ENCODE measurements at places on chromosomes 2 and 18.

DNA sequence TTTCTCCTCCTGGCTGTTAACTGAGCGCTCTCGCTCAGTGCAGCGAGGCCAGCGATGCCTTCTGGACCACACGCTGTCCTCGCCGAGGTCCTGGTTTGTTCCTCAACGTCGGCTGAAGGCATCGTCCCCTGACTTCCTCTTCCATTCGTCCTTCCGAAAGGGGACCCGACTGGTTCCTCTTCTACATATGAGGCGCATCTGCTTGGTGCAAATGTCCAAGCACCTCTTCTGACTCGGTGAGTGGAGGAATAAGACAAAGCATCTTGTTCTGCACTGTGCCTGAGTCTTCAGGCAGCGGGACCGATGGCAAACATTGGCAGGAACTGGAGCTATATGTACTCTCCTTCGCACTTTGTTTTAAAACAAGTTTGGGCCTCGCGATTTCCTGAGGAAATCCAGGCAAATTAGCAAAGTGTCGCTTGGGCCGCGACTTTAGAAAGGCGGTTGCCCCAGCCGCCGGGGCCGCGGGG is 621 bp upstream of the KCNS3 start:
- no peak for DNase-seq

DNA sequence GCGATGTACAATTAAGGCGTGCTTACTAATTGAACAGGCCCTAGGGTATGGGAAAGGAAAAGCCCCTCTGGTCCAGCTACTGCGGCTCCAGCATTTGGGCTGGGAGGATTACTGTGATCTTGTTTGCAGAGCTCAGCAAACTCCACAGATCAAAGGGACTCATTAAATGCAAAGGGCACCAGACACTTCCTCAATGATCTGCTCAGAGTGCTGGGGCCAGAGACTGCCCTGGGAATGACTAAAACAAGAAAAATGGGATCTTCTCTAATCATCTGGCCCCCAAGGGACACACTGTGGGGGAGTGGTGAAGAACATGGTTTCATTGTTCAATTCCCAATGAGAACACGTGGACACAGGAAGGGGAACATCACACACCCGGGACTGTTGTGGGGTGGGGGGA is 85.0 kb downstream of the MARCHF4 start:
- no peak for DNase-seq

DNA sequence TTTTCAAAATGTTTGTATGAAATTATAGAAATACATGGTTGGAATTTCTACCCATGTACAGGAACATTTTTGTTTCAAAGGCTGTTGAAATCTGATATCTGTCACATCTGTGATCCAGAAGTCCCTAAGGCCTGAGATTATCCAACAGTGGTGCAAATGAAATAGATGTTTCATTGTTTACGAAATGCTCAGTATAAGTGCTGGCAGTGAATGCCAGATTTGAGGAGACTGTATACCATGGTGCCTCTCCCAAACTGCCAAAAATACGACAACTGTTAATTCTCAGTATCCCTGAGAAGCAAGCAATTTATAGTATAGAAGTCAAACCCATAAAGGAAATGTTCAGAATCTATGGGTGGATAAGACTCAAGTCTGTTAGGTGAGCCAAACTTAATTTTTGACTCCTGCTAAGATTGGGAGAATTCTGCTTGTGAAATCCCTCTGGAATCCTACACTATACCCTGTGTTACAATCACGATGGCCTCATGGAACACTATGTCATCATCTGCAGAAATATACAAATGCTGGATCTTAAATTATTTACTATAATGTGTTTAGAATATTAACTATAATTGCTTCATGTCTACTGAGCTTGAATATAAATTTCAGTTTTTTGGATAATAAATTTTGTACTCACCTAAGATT is 71.2 kb upstream of the DOCK10 start:
- DNase-seq, result no peak

- no peak for DNase-seq
These were observed 174.0 kb upstream of the PIEZO2 start for GRCh38 chr18:11323359-11323819.

- DNase-seq, result no peak
These were observed 31.7 kb upstream of the SERTAD2 start for GRCh38 chr2:64685430-64685829.

DNA sequence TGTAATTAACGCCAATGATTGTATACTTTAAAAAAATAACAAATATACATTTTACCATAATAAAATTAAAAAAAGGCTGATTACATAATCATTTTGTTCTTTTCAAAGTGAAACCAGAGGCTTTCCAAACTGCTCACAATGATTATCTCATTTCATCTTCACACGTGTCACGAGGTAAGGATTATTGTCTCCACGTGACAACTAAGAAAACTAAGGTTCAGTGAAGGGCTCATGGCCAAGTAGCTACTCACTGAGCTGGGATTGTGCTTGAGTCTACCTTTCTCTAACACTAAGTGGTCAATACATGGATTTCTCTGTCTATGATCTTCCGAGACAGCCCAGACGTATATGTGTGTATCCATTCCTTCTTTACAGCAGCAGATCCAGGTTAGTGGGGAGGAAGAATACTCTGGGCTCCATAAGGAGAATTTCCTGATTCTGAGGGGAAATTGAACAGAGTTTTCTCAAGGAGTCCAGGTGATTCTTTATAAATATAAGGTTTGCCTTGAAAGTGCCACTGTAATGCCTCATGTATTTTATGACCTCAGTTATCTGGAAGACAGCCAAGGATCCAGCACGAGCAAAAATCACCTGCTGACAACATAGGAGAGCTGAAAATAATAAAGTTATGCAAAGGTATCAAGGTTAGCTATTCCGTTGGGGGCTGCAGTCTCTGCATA is 25.6 kb upstream of the ACSL3 start:
- no peak for DNase-seq

- no peak for DNase-seq
These were observed 148.0 kb upstream of the CYRIA start for GRCh38 chr2:16813593-16813992.

- no peak for DNase-seq
These were observed 33.6 kb downstream of the GTF2A1L start for GRCh38 chr2:48651158-48651790.

GRCh38 chr2:54957321-54957999 is 92.8 kb downstream of the RTN4 start:
- DNase-seq, result no peak

- DNase-seq, result no peak
These were observed 169.6 kb downstream of the KCNS3 start for GRCh38 chr2:18047896-18048657.

- DNase-seq, result no peak
These were observed 166.2 kb downstream of the PHLPP1 start for GRCh38 chr18:62881509-62882016.

DNA sequence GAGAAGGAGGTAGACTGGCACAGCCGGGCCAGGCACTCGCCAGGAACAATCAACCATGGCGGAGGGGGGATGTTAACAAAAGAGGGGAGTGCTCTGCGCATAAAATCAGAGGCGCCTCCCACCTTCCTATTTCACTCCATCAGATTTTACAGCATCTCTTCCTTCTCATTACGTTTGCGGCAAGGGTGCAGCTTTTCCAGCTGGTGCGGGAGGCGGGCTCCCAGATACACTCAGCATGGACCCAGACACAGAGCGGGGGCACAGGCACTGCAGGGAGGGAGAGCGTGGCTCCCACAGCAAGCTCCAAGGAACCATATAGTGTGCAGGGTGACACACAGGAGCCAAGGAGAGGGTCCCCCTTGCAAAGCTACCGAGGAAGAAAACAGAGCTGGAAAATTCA is 176.3 kb downstream of the EIPR1 start:
- DNase-seq, result no peak

DNA sequence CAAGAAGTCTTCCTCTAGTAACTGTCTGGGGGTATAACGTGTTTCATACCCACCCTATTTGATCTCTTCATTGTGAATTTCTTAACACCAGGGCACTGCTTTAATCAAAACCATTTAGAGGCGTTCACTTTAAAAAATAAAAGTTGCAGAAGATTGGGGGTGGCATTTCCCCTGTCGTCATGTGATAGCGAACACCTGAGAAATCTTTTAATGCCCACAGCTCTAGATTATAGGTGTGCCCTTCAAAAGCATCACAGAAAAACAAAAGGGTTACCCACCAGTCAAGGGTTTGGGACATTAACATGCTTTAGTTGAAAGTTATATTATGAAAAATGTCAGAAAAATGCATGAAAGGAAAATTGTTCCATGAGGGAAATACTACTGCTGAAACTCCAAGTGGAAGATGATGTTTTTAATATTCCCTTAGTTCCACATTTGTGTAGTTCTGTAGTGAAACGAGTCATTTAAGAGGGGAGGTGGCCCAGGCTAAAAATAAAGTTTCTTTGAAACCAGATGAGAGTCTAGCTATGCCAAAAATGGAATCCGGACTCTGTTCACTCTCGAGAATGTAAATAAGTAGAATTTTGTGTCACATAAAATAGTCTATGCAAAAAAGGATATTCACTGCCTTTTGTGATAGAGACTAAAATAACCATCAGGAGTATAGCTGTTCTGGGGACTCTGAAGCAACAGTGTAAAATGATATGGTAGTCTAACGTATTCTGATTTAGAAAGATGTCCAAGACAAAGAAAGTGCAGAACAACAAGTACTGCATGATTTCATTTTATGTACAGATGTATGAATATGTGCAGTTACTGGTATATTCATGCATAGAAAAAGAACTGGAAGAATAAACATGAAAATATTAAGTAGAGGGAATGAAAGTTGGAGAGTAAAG is 95.3 kb downstream of the TMEM247 start:
- no peak for DNase-seq

- DNase-seq, result no peak
These were observed 3.2 kb downstream of the TMEM182 start for GRCh38 chr2:102765061-102765460.

- no peak for DNase-seq
These were observed 12.6 kb downstream of the FTCDNL1 start for GRCh38 chr2:199838399-199838798.

DNA sequence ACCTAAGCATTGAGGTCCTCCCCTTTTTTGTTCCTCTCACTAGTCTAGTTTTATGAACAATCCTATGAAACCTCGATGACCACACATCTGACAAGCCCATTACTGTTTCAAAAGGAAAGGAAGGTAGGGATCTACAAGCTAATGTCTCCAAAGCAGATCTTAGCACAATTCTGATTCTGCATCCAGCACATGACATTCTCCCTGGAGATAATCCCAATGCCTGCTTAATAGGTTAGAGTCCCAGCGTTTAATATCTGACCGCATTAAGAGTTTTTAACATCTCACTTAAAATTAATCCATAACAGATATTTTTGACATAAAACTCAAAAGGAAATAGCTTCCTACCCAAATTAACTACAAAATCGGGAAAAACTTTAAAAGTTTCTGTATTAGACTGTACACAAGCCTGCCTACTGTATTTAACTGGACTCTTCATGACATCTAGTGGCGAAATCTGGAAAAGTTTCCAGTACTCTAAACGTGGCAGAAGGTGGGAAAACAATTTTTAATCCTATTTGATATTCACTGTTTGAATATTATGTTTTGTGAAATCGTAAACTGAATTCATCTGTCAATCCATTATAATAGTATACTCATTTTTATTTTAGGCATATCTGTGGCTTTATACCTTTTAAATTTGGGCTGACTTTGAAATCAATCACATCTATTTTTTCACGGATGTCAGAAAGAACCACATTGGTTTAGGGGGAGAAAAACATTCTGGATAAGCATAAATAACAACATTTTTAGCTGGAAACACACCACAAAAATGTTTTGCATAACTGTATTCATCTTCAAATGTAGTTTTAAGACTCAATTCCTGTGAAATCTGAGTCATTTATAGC is 62.4 kb downstream of the TXNL1 start:
- peak; percentile 27 for DNase-seq

DNA sequence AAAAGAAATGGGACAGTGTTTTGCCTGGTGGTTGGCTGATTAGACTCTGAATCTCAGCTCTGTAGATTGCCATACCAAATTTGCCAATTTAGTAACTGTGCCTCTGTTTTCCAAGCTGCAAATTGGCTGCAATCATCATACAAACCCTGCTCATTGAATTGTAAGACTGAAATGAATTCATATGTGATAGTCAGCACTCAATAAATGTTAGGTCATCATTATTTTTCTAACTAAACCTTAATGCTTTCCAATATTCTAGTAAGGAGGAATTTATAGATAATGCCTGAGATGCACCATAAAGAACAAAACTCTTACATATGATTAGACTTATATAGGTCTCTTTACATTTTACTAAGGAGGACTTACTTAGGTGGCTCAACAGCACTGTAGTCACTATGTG is 85.3 kb downstream of the DNER start:
- DNase-seq, result no peak

- no peak for DNase-seq
These were observed 410.4 kb downstream of the MEIS1 start for GRCh38 chr2:66845307-66845706.

- DNase-seq, result no peak
These were observed 185.4 kb downstream of the TFCP2L1 start for GRCh38 chr2:121099329-121100290.

- DNase-seq, result no peak
These were observed 162.4 kb downstream of the DDX1 start for GRCh38 chr2:15753811-15754702.

DNA sequence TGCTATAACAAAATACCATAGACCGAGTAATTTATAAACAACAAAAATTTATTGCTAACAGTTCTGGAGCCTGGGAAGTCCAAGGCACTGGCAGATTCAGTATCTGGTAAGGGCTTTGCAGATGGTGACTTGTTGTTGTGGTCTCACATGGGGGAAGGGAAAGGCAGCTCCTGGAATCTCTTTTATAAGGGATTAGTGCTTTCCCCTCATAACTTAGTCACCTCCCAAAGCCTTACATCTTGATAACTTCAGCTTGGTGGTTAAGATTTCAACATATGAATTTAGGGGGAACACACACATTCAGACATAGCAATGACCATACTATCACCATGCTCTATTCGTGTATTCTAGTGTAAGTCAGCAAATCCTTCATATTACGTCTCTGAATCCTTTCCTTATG is 447.6 kb upstream of the TCF4 start:
- DNase-seq, result no peak

DNA sequence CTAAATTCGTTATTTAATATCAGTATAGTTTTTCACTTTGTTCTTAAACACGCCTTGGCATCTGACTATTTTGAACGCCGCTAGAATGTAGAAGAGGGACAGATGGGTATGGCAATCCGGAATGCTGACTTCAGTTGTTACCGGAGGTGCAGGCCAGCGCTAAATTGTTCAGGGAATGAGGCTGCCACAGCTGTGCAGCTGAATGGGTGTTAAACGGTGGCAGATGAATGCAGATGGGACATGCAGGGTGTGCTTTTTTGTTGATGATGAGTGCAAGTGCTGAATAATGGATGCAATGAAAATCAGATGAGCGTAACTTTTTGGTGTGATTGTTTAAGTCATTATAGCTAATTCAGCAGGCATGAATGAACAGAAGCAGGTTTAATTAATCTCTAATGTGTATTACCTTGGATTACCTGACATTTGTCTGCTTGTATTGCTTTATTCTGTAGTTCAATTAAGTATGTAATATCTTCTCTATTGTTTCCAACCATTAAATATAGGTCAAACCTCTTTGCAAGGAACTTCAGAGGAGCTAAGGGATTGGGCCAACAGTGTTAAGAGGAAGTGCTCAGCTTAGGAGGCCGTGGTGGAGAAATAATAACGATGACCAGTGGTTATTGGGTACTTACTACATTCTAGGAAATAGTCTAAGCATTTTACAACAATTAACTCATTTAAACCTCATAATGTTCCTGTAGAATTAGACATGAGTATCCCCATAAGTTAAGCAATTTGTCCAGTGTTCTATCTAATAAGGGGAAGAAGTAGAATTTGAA is 11.9 kb upstream of the CREG2 start:
- no peak for DNase-seq

GRCh38 chr2:188524519-188525113 is 232.9 kb downstream of the GULP1 start:
- DNase-seq, result peak; percentile 22

GRCh38 chr2:10982931-10983701 is 71.4 kb downstream of the KCNF1 start:
- no peak for DNase-seq
